ENCODE measurements at places on chromosomes 2 and 18.
A peak's percentile ranks its signal among the peaks of the same experiment; 100 is the strongest.

DNA sequence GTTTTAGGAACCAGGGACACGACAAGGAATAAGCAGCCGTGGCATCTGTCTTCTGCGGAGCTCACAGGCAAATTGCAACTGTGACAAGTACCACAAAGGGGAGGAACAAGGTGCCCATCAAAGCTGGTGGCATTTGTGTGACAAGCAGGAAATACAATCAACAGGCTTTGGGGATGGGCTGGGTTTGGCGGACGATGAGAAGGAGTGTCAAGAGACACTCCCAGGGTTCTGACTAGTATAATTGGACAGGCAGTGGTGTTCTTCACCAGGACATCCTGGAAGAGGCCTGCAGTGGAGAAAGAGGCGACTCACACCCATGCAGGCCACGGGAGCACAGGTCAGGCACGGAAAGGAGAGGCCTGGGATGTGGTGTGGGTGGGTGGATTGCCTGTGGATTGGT lies 14.2 kb upstream of the SPATA3 start:
- DNase-seq: no peak

DNA sequence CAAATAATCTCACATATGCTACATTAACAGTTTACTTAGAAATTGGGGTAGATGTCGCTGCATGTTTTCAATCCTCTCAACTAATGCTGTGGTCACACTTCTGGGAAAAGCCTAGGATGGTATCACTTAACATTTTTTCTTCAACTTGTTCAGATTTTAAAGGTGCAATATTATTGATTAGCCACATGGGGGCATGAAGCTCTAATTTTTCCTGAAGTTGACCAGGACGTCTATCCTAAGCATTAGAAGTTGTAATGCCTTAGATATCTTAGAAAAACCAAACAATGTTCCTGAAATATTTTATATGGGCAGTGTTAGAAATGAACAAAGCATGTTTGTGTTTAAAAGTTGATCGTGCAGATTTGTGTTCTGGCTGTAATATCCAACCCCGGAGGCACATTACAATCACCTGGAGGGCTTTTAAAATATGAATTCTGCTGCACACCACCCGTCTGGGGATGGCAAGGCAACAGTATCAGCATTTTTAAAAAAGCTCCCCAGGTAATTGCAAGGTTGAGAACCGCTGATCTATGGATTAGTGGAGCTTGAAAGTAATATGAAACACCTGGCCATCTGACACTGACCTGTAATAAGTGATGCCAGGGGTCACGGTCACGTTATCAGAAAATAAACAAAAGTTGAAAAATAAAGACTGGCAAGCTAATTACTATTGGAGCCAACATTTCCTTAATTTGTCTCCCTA lies 100.5 kb upstream of the LMAN1 start:
- no peak for DNase-seq

GRCh38 chr18:69785466-69785865 lies 162.2 kb downstream of the CD226 start:
- no peak for DNase-seq

DNA sequence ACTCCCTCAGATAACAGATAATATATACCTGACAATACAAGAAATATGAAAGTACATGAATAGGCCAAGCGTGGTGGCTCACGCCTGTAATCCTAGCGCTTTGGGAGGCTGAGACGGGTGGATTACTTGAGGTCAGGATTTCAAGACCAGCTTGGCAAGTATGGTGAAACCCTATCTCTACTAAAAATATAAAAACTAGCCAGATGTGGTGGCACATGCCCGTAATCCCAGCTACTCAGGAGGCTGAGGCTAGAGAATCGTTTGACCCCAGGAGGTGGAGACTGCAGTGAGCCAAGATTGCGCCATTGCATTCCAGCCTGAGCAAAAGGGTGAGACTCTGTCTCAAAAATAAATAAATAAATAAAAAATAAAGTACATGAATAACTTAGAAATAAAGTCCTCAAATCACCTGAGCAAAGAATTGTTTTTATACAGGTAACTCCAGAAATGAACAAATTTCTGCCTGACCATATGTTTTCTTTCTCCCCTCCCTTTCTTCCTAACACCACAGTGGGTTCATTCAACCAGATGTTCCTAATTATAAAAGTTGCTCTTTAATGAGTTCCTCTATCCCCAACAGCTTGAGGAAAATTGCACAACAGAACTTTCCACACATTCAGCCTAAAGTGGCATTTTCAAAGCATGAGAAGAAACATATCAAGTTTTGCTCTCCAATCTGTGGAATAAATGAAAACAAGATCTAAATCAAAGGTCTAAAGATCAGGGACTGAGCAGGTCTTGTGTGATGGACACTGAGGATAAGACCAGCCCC lies 33.6 kb upstream of the AP1S3 start:
- no peak for DNase-seq

- DNase-seq: no peak
These were observed 101.7 kb upstream of the MSH2 start for GRCh38 chr2:47301277-47301618.

- DNase-seq: no peak
These were observed 102.4 kb downstream of the ASB1 start for GRCh38 chr2:238528953-238529781.

DNA sequence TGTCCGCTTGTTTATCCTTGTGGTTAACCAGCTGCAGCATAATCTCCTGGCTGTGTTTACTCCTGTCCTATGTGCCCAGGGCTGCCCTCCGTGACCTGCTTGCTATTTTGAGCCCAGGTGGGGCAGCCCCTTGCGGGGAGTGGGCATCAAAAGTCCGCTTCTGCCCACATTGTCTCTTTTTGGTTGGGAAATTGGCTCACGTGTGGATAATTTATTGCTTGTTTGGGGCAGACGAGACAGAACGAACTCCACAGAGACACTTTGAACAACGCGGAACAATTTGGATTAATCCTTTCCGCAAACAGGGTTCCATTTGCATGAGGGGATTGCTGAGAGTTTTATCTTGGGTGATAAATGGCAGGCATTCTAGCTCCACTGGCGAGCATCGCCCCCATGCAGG lies 8.1 kb upstream of the CXCR4 start:
- DNase-seq: no peak

DNA sequence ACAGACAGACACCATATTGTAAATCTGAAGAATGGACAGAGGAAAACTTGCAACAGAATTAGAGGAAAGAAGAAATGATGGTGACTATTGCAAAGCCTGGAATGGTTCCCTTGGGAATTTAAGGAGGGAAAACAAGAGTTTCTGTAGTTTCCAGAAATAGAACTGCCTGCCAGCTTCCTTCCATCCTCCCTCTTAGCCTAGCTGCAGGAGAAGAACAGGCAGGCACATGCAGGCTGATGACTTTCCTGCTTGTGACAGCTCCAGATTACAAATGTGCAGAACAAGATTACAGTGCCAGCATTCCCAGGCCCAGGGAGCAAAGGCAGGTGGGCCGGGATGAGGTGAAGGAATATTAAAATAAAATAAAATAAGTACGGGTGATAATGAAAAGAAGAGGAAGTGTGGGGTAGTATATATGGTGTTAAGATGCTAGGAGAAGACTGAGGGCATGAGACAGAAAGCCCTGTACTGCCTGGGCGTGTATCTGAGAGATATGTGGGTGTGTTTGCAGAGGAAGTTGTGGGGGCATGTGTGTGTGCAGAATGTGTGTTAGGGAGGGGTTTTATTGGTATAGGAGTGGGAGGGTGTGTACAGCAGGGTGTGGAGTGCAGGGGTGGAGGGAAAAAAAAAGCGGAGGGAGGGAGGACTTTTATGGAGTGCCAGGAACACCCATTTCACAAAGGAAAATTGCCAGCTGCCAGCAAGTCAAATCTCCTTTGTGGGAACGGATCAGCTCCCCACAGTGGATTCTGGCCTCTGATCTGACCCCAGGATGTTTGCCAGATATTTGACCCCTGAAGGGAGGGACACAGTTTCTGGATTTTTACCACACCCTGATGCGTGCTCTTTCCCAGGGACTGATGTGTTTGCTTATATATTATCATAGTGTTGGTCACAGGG lies 43.9 kb upstream of the NEMP2 start:
- peak; percentile 70 for DNase-seq

DNA sequence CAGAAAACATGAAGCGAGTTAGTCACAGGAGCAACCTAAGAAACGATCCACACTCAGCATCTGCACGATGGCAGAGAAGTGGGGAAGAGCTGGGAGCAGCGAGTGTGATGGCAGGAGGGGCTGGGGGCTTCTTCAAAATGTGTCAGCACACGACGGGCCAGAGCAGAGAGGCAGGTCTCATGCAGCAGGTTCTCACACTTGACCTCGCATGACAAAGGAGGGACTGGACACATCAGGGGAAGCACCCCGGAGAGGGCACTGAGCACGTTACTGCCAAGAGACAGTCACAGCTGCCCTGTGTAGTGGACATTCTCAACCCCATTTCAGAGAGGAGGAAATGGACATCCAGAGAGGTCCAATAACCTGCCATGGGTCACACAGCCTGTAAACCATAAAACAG lies 104.1 kb upstream of the CAPN13 start:
- DNase-seq: peak; percentile 10

- DNase-seq: no peak
These were observed 191.0 kb downstream of the C1D start for GRCh38 chr2:67871686-67872412.

GRCh38 chr2:106816974-106817373 lies 69.0 kb downstream of the ST6GAL2 start:
- no peak for DNase-seq

Data from Peyer's patch (tissue), 4 donors.